ENCODE measurements at places on chromosomes 13 and 19. TPM values are rescaled to one million over a fixed set of nuclear protein-coding genes. Genes with fewer than 3 reads are reported as not detected.

Gene GRIN2D
- 0.11 TPM for total RNA-seq

Gene DIAPH3
- total RNA-seq = not detected

Gene RFPL4A
- total RNA-seq = not detected

Gene OR7D2
- not detected for total RNA-seq

Gene TUBA3C
- total RNA-seq = not detected

Gene TYROBP
- 5.8 TPM for total RNA-seq

Gene GPI
- total RNA-seq = 114 TPM

Gene TJP3
- total RNA-seq = 13.0 TPM

GRCh38 chr13:52374873-52375411 lies 31.0 kb downstream of the THSD1 start:
- no peaks in the 10 kb centered on the region for H3K27me3 ChIP-seq
- H3K4me3 ChIP-seq = no peak overlapping the region
- H3K36me3 ChIP-seq = no peaks in the 10 kb centered on the region
- no peaks in the 10 kb centered on the region for H3K4me1 ChIP-seq
- no peak overlapping the region for H3K27ac ChIP-seq

DNA sequence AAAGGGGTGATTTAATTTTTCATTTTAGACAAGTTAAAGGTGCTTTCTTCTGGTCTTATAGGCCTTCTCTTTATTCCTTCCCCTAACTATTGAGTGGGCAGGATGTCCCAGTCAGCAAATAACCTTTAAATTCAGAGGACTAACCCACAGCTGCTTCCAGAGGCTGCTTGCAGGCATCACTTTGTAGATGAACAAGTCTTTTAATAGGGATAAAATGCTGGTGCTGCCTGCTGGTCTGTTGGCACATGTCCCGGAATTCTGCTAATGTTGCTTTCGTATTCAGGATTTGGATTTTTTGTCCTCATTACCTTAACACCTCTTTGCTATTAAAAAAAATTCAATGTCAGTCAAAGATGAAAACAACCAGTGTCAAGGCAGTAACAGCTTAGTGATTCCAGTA lies 132.7 kb upstream of the KL start:
- H3K4me3 ChIP-seq = no peak overlapping the region
- H3K27ac ChIP-seq = no peak overlapping the region
- H3K36me3 ChIP-seq = no peaks in the 10 kb centered on the region
- H3K27me3 ChIP-seq = no peaks in the 10 kb centered on the region
- no peak for DNase-seq

DNA sequence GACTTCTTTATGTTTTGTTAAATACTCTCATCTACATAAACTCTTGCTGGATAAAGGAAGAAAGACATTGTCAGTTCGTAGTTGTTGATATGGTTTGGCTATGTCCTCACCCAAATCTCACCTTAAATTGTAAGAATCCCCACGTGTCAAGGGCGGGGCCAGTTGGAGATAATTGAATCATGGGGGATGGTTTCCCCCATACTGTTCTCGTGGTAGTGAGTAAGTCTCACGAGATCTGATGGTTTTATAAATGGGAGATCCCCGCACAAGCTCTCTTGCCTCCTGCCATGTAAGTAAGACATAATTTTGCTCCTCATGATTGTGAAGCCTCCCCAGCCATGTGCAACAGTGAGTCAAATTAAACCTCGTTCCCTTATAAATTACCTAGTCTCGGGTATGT lies 3.6 kb downstream of the ADGRE1 start:
- no peaks in the 10 kb centered on the region for H3K36me3 ChIP-seq
- H3K27ac ChIP-seq = peak overlapping the region; percentile 97
- peak; percentile 10 for DNase-seq
- peaks cover 81% of the 10 kb centered on the region for H3K4me1 ChIP-seq
- no peaks in the 10 kb centered on the region for H3K27me3 ChIP-seq

GRCh38 chr19:12669270-12670158 lies 2.9 kb downstream of the WDR83 start:
- peaks cover 58% of the 10 kb centered on the region for H3K4me1 ChIP-seq
- H3K27me3 ChIP-seq = no peaks in the 10 kb centered on the region
- H3K36me3 ChIP-seq = peaks cover 20% of the 10 kb centered on the region
- peak overlapping the region; percentile 99 for H3K4me3 ChIP-seq
- H3K27ac ChIP-seq = peak overlapping the region; percentile 98

GRCh38 chr13:46321494-46322225 lies 65.4 kb downstream of the RUBCNL start:
- H3K27ac ChIP-seq = peak overlapping the region; percentile 99
- DNase-seq = peak; percentile 72
- H3K4me1 ChIP-seq = peaks cover 43% of the 10 kb centered on the region
- peak overlapping the region; percentile 83 for H3K4me3 ChIP-seq
- H3K27me3 ChIP-seq = no peaks in the 10 kb centered on the region

- no peaks in the 10 kb centered on the region for H3K36me3 ChIP-seq
Measured at GRCh38 chr19:33815380-33816340, 19.0 kb downstream of the KCTD15 start.

- no peaks in the 10 kb centered on the region for H3K4me1 ChIP-seq
- H3K27ac ChIP-seq = no peak within 1 kb of the TSS
- peak; percentile 22 for DNase-seq
- no peaks in the 10 kb centered on the region for H3K27me3 ChIP-seq
- H3K4me3 ChIP-seq = peak within 1 kb of the TSS; percentile 77
- H3K36me3 ChIP-seq = no peaks in the 10 kb centered on the region
Measured at GRCh38 chr19:39032063-39032918, at the start of gene FBXO27. FBXO27 (minus strand) TSS chr19:39032549; CDS start chr19:39032227, 322 bp downstream.

DNA sequence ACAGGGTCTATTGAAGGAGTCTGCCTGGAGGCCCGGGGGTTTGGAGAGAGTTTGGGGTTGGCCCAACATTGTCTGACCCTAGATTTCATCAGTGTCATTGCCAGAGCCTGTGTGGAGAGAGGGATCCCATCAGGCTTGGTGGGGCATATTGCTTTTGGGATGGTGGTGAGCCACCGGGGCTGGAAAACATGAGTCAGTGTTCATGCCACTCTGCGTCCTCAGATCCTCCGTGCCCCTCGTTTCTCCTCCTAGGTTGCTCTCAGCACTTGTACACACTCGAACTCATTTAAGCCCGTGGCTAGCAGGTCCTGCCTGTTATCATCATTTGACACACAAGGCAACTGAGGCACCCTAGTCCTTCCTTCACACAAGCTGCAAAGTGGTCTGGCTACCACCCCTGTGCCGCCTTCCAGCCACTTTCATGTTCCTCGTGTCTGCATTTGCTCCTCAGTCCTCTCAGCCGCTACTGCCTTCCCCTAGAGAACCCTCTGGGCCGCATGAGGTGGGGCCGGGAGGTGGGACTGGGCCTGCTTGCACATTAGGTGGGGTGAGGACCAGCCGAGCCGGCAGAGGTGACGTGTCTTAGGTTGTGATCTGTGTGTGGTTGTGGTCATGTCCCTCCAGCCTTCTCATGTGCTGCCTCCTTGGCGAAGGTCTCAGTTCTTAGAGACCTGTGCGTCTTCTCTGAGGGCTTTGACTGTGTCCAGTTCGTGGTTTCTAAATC lies 3.6 kb downstream of the NACC1 start:
- H3K36me3 ChIP-seq = peaks cover 17% of the 10 kb centered on the region
- peak overlapping the region; percentile 80 for H3K27ac ChIP-seq
- H3K4me1 ChIP-seq = peaks cover 55% of the 10 kb centered on the region
- DNase-seq = no peak
- H3K27me3 ChIP-seq = no peaks in the 10 kb centered on the region

DNA sequence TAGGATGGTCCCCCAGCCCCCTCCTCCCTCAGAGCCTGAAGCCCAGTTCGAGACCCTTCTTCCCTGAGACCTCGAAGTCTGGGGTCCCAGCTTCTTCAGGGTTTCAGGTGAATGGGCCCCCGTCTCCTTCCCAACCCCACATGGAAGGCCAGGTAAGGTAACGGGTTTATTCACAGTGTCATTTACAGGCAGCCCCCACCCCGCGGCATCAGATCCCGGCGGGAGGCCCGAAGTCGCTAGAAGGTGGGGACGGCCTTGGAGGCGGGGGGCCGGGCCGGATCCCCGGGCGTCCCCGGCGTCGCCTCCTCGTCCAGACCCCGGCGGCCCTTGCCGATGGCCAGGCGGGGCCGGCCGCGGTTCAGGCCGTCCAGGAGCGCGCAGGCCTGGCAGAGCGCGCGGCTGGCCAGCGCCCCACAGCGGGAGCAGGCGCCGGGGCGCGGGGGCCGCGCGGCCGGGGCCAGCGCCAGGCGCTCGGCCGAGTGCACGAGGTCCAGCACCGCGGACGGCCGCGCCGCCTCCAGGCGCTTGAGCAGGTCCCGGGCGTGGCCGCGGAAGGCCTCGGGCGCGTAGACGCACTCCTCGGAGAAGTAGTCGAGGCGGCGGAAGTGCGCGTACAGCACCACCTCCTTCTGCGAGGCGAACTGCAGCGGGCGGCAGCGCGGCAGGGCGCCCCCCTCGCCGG lies 9.7 kb downstream of the CTU1 start:
- H3K4me1 ChIP-seq = peaks cover 18% of the 10 kb centered on the region
- peaks cover 53% of the 10 kb centered on the region for H3K36me3 ChIP-seq
- no peaks in the 10 kb centered on the region for H3K27me3 ChIP-seq

- no peaks in the 10 kb centered on the region for H3K27me3 ChIP-seq
- H3K4me1 ChIP-seq = peaks cover 15% of the 10 kb centered on the region
- H3K27ac ChIP-seq = no peak overlapping the region
Measured at GRCh38 chr19:11151181-11151580, 4.4 kb downstream of the SPC24 start.

GRCh38 chr19:2455851-2456570 lies 748 bp downstream of the LMNB2 start:
- no peaks in the 10 kb centered on the region for H3K27me3 ChIP-seq
- H3K36me3 ChIP-seq = no peaks in the 10 kb centered on the region
- H3K4me3 ChIP-seq = peak overlapping the region; percentile 88
- H3K4me1 ChIP-seq = peaks cover 12% of the 10 kb centered on the region
- DNase-seq = peak; percentile 50

- peak overlapping the region; percentile 57 for H3K27ac ChIP-seq
- peaks cover 2% of the 10 kb centered on the region for H3K36me3 ChIP-seq
- peaks cover 21% of the 10 kb centered on the region for H3K4me1 ChIP-seq
- DNase-seq = no peak
Measured at GRCh38 chr19:45162608-45163143, 1.9 kb upstream of the NKPD1 start.

- H3K4me1 ChIP-seq = peaks cover 20% of the 10 kb centered on the region
- no peak overlapping the region for H3K4me3 ChIP-seq
- H3K36me3 ChIP-seq = no peaks in the 10 kb centered on the region
- no peaks in the 10 kb centered on the region for H3K27me3 ChIP-seq
- H3K27ac ChIP-seq = no peak overlapping the region
Measured at GRCh38 chr19:13210339-13210775, 60.1 kb downstream of the IER2 start.

DNA sequence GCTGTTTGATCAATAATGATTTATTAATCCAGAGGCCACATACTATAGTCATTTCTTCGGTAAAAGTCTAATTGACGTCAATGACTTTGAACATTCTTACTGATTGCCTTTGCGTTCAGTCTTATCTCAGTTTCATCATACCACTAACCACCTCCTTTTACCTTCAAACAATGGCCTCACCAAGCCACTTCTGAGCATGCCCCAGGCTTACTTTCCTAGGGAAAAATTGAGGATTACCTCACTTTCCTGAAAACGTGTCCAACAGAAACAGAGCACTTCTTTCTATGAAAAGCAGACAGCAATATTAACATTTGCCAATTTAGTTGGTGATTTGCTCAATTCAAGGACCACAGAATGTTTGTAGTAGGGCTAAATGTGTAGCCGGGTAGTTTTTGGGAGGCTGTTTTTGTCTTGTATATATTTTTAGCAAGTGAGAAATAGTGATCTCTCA lies 157.6 kb downstream of the KLF5 start:
- H3K4me1 ChIP-seq = peaks cover 9% of the 10 kb centered on the region
- H3K4me3 ChIP-seq = no peak overlapping the region
- H3K27ac ChIP-seq = no peak overlapping the region
- DNase-seq = no peak
- no peaks in the 10 kb centered on the region for H3K36me3 ChIP-seq

DNA sequence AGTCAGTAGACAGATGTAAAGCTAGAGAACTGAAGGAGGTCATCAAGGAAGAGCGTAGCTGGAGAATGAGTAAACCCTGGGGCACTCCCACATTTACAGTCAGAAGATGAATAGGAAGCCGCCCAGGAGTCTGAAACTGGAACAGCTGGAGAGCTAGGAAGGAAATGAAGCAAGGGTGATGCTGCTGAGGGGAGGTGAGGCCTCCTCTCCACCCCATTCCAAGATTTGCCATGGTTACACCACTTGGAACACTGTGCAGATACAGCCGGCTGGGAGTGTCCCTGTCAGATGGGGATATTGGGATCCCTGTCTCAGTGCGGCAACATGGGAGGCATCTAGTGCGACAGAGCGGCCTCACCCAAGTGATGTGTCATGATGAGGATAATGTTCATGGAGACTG lies 51.8 kb upstream of the GPI start:
- H3K27ac ChIP-seq = peak overlapping the region; percentile 79
- H3K4me1 ChIP-seq = peaks cover 79% of the 10 kb centered on the region
- no peaks in the 10 kb centered on the region for H3K27me3 ChIP-seq
- DNase-seq = no peak

- no peak overlapping the region for H3K27ac ChIP-seq
- no peaks in the 10 kb centered on the region for H3K36me3 ChIP-seq
- peaks cover 8% of the 10 kb centered on the region for H3K27me3 ChIP-seq
- H3K4me1 ChIP-seq = no peaks in the 10 kb centered on the region
Measured at GRCh38 chr13:91594061-91594460, 195.6 kb downstream of the GPC5 start.

- no peaks in the 10 kb centered on the region for H3K4me1 ChIP-seq
- no peak overlapping the region for H3K4me3 ChIP-seq
- H3K36me3 ChIP-seq = no peaks in the 10 kb centered on the region
Measured at GRCh38 chr13:80901530-80901929, 560.6 kb upstream of the SPRY2 start.

DNA sequence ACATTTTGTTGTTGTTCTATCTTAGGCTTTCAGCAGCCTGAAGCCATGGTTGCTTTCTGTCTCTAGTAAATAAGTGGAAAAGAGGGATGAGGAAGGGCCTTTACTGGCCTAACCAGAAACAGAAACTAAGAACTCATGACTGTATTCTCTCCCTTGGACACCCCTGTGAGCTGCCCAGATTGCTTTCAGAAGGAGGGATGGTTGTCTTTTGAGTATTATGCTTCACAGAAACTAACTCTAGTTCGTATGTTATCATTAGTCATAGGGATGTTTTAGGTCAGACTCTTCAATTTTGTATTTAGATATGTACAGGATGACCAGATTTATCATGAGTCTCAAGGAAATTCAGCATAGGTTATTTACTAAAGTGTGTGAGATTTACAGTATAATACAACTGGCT lies 17.5 kb downstream of the BORA start:
- no peak for DNase-seq
- H3K4me1 ChIP-seq = peaks cover 17% of the 10 kb centered on the region
- no peak overlapping the region for H3K4me3 ChIP-seq
- peaks cover 60% of the 10 kb centered on the region for H3K36me3 ChIP-seq

DNA sequence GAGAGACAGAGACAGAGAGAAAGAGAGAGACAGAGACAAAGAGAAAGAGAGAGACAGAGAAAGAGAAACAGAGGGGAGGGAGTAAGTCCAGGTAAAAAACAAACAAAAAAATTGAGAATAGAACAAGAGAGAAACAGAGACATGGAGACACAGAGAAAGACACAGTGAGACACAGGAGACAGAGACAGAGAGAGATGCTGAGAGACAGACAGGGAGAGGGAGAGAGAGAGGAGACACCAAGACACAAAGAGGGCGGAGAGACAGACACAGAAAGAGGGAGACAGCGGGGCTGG lies 5.8 kb upstream of the PROZ start:
- no peaks in the 10 kb centered on the region for H3K36me3 ChIP-seq
- peak overlapping the region; percentile 42 for H3K27ac ChIP-seq
- DNase-seq = no peak
- peaks cover 21% of the 10 kb centered on the region for H3K4me1 ChIP-seq
- no peaks in the 10 kb centered on the region for H3K27me3 ChIP-seq
